Non-pigmented ciliary epithelial cell (primary cell): ENCODE measurements at places on chromosomes 12 and 14.

GRCh38 chr12:122527478-122527944, 462 bp downstream of the KNTC1 start:
- DNase-seq = no peak

DNA sequence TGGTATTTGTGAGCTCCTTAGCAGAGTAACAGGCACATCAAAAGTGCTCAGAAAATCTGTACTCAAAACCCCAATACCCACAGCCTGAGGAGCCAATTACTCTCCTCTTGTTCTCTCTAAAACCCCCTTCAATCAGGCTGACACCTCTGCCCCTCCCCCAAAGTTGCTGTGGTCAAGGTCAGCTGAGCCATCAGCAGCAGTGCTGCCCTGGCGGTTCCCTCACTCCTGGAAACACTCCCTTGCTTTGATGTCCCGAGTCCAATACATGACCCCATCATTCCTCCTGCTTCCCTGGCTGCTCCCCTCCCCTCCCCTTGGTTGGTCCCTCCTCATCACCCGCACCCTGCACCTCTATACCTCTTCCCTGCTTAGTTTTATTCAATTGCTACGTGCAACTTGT, 57.2 kb upstream of the C14orf132 start:
- DNase-seq = no peak

DNA sequence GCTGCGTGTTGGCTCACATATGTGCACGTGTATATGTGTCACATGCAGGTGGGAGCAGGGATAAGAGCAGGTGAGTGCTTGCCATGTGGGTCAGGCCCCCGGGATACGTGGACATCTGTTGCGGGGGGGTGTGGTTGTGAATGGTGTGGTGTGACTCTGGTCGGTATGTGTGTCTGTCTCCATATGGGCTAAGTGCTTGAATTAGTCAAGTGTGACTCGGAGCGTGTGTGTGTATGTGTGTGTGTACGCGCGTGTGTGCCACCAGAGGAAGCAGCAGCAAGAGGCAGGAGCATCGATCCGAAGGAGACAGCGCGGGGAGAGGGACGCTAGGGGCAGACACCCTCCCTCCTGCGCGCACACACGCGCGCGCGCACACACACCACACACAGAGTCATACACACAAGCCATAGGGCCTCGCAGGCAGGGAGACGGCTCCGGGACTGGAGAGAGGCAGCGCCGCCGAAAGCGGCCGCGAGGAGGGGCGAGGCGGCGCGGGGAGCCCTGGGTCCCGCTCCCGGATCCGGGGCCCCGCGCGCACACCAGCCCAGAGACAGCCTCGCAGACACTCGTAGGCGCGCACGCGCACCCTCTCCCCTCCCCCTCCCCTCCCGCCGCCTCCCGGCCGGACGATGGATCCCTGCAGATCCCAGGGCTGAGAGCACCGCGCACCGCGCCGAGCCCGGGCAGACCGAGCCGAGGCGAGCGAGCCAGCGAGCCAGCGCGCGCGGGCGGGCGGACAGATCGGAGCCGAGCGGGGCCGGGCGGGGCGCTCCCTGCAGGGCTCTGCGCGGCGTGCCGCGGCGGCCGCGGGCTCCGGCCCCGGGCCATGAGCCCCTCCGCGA, at the start of gene ASIC1:
Gene ASIC1 (plus strand): TSS at position 597 of the 842 bp plus-strand sequence. CDS start 1,171 bp downstream, outside the sequence.
- DNase-seq = no peak

DNA sequence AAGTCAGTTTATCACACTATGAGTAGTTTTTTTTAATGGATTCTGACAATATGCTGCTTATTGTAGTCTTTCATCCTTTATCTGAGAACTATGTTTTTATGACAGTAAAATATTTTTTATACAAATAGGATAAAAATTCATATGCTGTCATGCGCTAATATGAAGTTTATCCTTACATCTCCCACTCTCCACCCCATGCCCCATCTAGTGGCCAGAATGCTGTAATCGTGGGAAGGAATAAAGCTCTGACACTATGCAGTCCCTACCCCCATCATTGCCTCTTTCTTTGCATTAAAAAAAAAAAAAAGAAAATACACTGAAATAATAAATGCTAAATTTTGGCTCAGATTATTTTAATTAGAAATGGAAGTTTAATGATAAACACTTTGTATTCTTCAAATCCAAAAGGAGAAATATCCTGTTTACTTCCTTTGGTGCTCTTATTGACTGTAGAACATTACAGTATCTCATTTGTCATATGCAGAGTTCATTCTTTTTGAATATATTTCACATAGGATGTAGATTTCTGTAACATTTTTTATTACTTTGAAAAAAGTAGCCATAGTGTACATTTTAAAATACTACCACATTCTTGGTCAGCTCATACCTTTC, 145.9 kb upstream of the SLCO1C1 start:
- DNase-seq = no peak

DNA sequence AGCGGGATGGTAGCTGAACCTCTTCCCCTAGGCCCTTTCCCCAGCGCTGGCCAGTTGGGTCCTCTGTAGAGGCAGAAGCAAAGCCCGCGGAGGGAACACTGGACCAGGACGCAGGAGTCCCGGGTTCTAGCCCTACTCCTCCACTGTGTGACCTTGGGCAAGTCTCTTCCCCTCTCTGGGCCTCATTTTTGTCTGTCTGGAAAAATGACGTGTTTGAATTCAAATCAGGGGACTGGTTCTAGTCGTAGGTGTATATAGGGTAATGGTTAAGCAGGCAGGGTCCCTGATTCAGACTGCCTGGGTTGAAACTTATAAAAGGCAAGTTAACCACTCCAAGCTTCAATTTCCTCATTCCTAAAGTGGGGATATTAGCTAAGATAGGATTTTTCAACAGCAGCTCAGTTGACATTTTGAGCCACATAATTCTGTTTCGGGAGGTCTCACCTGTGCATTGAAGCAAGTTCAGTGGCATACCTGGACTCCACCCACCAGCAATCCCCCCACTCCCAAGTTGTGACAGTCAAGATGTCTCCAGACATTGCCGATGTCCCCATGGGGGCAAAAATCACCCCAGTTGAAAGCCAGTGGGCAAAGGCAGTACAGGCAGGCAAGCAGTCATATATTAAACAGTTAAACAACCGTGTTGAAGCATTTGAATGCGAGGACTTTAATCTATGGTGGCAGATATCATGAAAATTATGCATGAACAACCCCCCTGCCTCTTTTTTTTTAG, 899 bp downstream of the TPCN1 start:
- no peak for DNase-seq

DNA sequence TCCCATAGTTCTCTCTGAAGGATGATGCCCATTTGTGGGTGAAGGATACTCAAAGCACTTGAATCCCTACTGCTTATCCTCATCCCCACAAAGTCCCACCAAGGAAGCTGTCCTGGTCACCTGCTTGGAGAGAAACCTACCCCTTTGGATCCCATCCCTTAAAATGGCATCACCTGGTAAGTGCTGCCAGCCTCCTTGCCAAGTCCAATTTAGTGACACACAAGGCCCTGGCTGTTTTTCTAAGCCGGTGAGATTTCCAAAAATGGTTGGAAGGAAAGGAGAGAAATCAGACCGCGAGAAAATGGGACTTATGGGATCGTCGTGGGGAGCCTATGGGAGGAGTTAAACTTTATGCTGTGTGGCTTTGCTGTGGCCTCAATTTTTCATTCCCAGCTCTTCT, 358.2 kb downstream of the FUT8 start:
- DNase-seq = no peak

GRCh38 chr14:68979722-68980451, 785 bp upstream of the ACTN1 start:
- no peak for DNase-seq
